ENCODE measurements at places on chromosomes 7 and 10. TPM values are rescaled to one million over a fixed set of nuclear protein-coding genes. Genes with fewer than 3 reads are reported as not detected.

The STOX1 gene
- 0.57 TPM for total RNA-seq

- DNase-seq = no peak
These were observed 85.6 kb upstream of the PDCD4 start for GRCh38 chr10:110786172-110786571.

DNA sequence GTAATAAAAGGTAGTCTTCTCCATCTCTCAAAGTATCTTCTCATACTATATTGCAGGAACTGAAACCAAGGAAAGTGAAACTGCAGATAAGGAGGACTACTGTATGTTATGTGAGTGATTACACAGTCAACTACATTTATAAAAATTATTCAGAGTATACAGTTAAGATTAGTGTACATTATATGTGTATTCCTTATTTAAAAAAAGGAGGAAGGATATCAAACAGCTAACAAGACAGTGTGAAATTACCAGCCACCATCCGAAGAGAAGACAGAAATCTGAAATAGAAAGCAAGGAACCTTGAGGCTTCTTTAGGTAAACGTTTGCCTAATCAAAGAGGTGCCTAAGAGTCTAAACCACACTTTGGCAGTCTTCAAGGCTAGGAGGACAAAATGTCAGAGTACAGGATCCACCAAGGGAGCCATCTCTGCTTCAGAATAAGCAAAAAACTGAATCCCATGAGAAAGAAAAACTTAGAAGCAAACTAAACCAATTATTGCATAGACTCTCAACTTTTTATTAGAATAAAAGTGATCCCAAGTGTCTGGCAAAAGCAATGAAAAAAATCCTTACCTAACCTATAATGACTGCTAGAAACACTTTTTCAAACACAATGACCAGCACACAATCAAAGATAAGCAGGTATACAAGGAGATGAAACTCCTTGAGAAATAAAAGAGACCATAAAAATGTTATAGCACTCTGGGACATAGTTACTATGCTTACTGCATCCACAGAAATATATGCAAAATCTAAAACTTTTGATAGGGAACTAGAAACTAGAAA, 6.4 kb downstream of the USP6NL start:
- DNase-seq = peak; percentile 68

DNA sequence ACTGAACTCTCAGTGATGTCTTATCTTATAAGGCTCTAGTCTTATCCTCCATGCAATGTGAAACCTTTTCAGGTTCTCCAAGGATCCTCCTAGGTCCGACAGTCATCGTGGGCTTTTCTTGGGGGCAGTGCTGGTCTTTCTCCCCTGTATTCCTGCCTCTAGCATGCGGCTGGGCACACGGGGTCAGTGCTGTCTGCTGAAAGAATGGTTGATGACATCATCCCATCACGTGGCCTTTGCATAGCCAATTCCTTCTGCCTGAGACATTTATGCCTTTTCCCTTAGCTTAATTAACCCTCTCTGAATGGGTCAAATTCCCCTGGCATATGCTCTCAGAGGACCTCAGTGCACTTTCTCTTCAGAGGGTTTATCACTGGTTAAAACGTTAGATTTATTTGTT, 27.0 kb upstream of the KCNK18 start:
- DNase-seq = no peak

GRCh38 chr7:39125846-39126245, 148.1 kb downstream of the POU6F2 start:
- no peak for DNase-seq

GRCh38 chr7:131431289-131431688, 103.6 kb downstream of the MKLN1 start:
- DNase-seq = no peak

- no peak for DNase-seq
These were observed 217.5 kb downstream of the SDK1 start for GRCh38 chr7:3518546-3518945.

- DNase-seq = peak; percentile 67
These were observed 6.3 kb upstream of the KCNMA1 start for GRCh38 chr10:77643795-77644468.

DNA sequence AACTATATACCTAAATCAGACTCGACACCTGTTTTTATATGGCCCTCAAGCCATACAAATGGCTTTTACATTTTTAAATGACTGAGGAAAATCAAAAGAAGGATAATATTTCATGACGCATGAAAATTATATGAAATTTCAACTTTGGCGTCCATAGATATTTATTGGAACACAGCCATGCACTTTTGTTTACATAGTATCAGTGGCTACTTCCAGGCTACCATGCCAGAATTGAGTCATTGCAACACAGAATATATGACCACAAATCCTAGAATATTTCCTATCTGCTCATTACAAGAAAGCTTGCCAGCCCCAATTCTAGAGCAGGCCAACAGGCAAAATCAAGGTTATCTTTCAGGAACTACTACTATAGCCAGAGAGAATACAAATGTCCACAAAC, 29.3 kb downstream of the AFAP1L2 start:
- DNase-seq = no peak

GRCh38 chr10:44911081-44911540, at the start of gene TMEM72:
TSS of gene TMEM72 (plus strand) at chr10:44911337. CDS start at chr10:44911513, 176 bp downstream.
- DNase-seq = no peak

DNA sequence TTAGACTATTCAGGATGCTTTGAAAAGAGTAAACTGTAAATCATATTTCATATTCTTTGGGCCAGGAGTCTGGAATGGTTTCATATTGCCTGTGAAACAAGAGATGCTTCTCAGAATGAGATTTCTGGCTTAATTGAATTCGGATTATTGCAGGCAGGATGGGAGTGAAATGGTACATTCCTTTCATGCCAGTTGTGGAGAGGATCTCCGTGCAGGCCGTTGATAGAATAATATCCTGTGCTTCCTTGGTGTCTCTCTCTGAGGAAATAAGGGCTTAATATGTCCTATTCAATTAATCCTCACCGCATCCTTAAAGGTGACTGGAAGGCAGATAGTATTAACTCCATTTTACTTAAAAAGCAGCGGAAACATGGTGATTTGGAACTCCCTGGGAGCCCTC, 56.6 kb downstream of the CUX1 start:
- no peak for DNase-seq

GRCh38 chr10:131678171-131678570, 222.6 kb upstream of the PPP2R2D start:
- DNase-seq = no peak

The NYAP1 gene
- total RNA-seq = not detected

DNA sequence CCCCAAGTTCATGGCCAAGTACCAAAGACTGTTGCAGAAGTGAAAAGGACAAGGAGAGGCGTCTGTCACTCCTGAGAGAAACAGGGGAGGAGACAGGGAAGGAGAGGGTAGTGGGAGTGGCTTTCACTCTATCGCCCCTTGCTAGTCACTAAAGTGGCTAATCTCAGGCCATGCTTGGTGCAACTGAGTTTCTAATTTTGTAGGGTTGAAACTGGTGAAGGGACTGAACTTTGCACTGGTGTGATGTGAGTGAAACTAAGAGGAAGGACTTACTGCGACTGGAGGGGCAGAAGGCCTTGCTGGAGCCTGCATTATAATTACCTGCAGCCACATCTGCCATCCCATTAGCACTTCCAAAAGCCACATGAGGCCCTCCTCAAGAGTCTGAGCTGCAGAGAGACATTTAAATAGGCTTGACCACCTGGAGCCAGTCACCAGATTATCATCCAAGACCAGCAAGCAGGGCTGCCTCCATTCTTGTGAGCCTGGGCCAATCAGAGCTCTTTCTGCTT, 107.2 kb upstream of the EEPD1 start:
- DNase-seq = no peak

DNA sequence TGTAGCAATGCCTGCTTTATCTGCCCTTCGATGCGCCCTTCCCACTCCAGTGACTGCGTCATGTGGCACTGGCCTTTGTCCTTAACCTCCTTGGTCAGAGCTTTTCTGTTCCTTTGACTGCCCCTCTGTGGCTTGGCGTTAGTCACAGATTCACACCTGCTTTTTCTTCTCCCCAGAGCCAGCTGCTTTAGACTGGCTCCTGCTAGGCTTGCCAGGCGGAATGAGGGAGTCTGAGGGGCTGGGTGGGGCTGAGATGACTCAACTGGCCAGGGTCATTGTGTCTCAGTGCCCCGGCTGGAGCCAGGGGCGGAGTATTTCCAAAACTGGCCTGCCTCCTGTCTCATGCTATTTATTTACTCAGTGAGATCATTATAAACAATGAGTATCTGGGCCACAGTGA, 194.1 kb downstream of the EMX2 start:
- DNase-seq = no peak

GRCh38 chr7:136214356-136214755, 237.2 kb upstream of the MTPN start:
- no peak for DNase-seq

- DNase-seq = no peak
These were observed 298.6 kb downstream of the PRPF18 start for GRCh38 chr10:13885238-13885990.

GRCh38 chr10:130770018-130770630, 541.4 kb downstream of the TCERG1L start:
- no peak for DNase-seq

DNA sequence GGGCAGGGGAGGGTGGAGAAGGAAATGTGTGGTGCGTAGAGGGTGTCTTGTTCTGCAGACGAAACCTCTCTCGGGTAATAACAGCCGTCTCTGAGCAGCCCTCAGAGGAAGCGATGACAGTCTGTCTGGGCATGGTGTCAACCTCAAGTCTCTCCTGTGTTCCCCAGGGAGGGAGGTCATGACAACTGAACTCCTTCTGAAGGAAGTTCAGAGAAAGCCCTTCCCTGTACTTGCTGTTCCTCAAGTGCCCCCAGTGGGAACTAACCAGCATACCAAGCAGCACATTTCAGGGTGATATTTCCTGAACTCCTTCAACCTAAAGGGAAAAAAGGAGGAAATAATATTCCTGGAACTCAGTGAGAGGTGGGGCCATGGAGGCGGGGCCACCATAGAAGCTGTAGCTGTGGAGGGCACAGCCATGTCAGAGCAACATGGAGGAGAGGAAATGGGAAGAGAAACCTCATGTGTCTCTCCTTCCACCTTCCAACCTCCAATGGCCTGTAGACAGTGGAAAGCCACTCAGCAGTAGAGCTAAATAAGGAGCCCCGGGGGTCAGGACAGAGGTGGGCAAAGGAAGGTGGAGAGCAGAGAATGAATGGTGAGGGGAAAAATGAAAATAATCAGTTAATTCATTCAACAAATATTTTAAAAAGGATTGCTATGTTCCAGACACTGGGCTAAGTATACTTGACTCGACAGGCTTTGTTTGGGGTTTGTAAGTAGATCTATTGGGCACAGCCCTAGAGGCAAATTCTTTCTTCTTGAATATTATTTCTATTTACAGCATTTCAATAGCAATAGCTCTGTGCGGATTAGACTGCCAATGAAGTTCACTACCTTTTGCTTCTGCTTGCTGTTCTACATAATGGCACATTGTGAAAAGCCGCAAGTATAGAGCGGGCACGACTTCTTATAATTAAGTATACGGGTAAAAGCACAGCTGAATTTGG, 61.0 kb upstream of the AOAH start:
- peak; percentile 83 for DNase-seq

DNA sequence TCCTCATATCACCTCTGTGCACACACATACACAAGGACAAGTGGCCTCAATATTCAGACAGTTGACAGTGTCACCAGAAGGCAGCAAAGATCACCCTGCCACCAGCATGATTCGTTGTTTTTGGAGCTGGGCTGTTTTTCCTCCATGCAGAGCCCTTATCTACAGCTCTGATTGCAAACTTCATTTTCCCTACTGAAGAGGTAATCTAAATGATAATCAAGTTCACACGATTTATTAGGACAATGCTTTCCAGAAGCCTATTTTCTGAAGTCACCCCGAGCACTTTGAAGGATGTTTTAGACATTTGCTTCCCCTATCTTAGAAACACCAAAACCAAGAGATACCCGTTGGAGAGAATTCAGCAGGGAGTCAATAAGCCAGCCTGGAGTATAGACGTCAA, 46.0 kb upstream of the ADAM12 start:
- DNase-seq = no peak

- DNase-seq = no peak
These were observed 901 bp upstream of the CCNY start for GRCh38 chr10:35335133-35336083.

GRCh38 chr10:682931-683447, 6.5 kb downstream of the DIP2C start:
- no peak for DNase-seq

DNA sequence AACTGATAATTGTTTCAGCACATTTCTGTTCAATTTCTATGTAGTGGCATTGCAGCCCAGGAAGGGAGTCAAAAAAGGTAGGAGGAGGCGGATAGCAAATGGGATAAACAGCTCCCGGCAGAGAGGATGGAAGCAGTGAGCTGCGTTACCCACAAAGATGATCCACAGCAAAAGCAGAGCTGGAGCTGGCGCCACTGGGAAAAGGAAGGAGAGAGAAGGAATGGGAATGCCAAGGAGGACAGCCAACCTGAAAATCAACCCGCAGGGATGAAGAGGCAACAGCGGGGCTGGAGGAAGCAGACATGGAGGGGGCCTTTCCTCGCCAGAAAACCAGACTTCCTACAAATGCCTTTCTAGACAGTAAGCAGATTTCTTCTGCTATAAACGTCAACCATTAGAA, 82.7 kb upstream of the ADAM12 start:
- DNase-seq = no peak

The NXPH1 gene
- total RNA-seq = not detected

DNA sequence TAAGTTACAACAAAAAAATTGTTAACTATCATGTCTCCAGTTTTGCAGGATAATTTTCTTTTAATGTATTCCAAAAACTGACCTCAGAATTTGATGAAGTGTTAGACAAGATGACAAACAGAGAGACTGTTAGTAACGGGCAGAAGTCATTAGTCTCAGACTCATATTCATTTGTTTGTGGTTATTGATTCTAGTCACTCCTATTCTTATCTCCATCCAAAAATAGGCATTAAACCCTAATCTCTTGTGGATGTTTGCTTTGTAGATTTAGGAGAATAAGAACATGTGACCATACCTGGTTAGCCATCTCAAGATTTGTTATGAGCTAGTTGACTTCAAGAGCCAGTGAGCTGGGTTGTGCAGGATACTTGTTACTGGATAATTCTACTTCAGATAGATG, 261.1 kb downstream of the AUTS2 start:
- DNase-seq = no peak

The HDAC9 gene
- total RNA-seq = 64.8 TPM
